AG09319 (cell line): ENCODE measurements at places on chromosomes 4 and X.

- no peak for DNase-seq
These were observed 68.6 kb downstream of the CHST7 start for GRCh38 chrX:46642145-46642544.

- DNase-seq = no peak
These were observed 1.9 kb upstream of the ASB9 start for GRCh38 chrX:15271757-15272156.

DNA sequence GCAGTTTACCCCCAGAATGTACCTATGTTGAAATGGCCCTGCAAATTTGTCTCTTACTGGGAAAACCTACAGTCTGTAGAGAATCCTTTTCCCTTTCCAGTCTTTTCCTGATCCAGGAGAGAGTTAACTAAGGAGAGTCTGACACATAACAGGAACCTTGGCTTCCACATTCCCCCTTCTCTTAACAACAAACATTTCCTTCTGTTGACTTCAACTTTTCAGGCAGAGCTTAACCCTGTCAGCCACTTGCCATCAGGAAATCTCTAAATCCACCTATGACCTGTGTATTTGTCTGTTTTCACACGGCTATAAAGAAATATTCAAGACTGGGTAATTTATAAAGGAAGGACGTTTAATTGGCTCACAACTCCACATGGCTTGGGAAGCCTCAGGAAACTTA, 45.6 kb upstream of the GPR78 start:
- no peak for DNase-seq

GRCh38 chr4:82005158-82005557, 368.6 kb downstream of the HNRNPD start:
- no peak for DNase-seq

DNA sequence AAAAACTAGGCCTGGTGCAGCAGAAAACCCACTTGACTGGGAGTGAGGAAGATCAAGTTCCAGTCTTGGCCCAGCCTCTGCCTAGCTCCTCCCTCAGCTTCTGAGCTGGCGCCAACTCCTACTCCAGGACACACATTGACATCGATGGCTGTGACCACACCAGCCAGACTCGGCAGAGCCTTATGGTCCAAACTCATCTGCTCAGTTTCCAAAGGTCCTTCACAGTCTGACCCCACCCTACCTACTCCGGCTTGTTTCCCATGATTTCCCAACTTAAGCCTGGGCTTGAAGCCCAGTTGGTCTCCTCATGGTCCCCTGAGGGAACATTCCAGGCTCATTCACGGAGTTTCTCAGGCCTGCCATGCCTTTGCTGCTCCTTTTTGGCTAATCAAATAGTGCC, 10.1 kb downstream of the ELF4 start:
- DNase-seq = peak; percentile 88

DNA sequence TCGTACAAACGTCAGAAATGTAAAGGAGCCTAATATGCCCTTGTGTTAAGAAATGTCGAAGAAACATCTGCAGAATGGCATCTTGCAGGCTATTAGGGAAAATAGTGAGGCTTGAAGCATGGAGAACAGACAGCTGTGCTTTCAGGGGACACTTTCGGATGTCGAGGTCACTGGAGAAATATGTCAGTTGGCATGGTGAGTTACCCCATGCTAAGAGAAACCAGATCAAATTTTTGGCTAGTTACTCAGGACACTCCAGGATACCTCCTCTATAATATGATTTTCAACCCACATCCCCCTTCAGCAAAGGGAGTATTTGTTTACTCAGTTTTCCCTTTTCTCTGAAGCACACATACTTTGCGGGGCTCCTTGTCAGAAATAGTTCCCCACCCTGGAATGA, 171.4 kb downstream of the GPC3 start:
- no peak for DNase-seq
